ENCODE measurements at places on chromosomes 1 and 21.
A peak's percentile ranks its signal among the peaks of the same experiment; 100 is the strongest.

DNA sequence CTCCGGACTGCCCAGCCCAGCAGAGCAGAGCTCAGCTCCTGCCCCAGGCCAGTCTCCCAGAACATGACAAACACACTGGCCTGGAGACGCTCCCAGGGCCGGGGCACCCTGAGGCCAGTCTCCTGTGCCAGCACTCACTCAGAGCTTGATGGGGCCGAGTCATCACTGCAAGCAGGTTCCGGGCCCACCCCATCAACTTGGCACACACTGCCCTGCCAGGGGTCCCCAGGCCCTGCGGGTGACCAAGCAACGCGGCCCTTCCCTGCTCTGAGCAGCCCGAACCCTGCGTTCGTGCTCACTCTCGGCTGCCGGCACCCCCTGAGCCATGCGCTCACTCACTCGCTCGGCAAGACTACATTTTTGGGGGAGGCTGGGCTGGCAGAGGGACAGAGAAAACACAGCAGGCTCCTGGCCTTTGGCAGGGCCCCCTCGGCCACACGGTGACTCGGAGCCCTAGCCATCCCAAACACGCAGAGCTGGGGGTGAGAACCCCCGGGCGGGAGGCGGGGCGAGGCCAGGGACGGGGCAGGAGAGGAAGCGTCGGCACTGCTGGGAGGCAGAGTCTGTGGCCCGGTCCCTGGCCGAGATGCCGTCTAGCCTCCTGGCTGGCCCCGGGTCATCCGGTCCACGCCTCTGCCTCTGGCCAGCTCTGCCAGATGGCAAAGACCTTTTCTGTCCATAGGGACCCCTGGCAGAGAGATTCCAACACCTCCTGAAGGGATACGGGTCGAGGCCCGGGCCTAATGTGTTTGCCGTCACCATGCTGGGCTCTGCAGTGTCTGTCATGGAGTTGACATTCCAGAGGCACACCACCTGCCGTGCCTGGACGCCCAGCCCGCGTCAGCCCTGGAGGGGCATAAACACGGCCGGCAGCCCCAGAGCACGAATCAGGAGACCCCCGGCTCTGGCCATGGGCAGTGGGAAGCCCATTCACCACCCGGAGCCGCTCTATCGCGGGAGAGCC is 68.0 kb downstream of the MEGF6 start:
- DNase-seq: no peak

DNA sequence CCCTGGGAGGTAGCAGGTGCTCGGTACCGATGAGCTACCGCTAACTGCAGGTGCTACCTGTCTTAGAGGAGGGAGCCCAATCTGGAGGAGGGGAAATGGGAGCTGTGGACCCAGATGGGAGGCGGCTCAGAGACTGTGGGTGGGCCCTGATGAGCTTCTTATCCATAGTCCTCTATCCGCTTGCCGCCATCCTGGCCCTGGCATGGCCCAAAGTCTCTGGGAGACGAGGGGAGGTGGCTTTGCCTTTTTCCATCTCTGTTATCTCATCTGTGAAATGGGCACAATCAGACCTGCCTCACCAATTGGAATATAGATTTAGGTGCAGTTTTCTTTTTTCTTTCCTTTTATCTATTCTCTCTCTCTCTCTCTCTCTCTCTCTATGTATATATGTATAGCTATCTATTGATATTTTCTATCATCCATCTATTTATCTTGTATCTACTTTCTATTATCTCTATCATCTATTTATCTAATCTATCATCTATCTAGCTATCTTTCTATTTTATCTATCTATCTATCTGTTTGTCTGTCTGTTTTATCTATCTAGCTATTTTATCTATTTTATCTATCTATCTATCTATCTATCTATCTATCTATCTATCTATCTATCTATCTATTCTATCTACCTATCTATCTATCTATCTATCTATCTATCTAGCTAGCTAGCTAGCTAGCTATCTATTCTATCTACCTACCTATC is 16.5 kb downstream of the TNFRSF1B start:
- DNase-seq: no peak

GRCh38 chr1:93753791-93754763 is 72.4 kb upstream of the BCAR3 start:
- no peak for DNase-seq

GRCh38 chr1:112298558-112298957 is 97.5 kb upstream of the CTTNBP2NL start:
- peak; percentile 36 for DNase-seq

- DNase-seq: no peak
Measured at GRCh38 chr1:103448560-103448959, 76.9 kb upstream of the RNPC3 start.

DNA sequence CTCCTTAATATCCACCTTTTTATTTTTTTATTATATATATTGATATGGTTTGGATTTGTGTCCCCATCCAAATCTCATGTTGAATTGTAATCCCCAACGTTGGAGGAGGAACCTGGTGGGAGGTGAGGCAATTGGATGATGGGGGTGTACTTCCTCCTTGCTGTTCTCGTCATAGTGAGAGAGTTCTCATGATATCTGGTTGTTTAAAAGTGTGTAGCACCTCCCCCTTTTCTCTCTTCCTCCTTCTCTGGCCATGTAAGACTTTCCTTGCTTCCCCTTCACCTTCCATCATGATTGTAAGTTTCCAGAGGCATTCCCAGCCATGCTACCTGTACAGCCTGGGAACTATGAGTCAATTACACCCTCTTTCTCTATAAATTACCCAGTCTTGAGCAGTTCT is 22.7 kb upstream of the CCSAP start:
- DNase-seq: no peak

GRCh38 chr1:94257444-94257843 is 20.1 kb upstream of the ARHGAP29 start:
- DNase-seq: no peak

- no peak for DNase-seq
Measured at GRCh38 chr1:227744668-227745067, 9.4 kb downstream of the SNAP47 start.

DNA sequence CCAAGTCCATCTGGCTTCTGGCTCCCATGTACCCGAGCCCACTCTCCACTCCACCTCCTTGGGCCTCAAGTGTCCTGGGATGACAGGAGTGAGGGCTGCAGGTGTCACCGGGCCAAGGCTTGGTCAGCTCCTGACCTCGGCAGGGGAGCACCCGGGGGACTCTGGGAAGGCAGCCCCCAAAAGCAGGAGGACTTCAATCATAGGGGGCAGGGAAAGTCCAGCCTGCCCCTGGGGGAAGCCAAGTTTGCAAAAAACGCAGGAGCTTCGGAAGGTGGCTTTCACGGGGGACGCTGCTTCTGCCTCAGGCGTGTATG is 56.8 kb downstream of the KCNAB2 start:
- no peak for DNase-seq

DNA sequence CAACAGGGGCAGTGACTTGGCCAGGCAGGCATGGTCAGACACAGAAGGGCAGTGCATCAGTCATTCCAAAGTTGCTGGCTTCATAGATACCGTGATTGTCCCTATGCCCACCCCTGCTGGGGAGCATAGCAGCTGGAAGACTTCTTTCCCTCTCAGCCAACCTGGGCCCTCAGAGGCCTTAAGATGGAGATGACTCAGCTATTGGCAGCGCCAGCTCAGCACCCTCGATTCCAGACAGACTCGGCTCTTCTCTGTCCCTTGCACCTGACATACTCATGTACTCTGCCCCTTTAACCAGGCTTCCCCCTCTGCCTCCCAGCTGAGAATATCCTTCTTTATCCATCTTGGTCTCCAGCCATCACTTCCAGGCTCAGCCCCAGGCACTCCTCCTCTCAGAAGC is 16.8 kb downstream of the SLAMF8 start:
- no peak for DNase-seq

DNA sequence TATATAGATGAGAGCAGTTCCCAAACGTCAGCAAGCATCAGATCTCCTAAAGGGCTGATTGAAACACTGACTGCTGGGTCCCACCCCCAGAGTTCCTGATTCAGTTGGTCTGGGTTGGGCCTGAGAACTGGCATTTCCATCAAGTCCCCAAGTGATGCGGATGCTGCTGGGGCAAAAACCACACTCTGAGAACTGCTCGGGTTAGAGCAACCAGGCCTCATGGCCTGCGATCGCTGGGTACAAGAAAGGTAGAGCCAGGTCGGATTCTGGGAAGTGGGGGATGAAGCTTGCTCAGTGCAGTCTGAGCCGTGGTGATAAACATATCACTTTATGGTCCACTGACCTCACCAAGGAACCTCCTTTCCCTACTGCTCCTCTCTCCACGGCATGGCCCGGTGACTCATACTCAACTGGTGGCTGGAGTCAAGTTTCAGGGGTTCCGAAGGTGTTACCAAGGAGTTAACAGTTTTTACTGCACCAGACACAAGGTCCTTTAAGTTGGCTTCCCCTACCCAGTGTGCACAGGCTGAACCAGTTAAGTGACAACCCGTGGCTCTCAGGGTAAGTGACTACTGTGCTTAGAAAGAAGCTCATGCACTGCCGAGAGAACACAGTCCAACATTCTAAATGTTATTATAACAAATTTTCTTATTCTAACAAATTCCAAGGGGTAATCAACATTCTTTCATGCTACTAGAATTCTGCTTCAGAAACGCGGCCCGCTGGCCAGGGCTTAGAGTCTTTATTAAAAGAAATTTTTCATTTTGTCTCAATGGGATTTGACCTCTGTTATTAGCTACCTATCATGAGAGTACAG is 153.5 kb downstream of the TGFBR3 start:
- no peak for DNase-seq

DNA sequence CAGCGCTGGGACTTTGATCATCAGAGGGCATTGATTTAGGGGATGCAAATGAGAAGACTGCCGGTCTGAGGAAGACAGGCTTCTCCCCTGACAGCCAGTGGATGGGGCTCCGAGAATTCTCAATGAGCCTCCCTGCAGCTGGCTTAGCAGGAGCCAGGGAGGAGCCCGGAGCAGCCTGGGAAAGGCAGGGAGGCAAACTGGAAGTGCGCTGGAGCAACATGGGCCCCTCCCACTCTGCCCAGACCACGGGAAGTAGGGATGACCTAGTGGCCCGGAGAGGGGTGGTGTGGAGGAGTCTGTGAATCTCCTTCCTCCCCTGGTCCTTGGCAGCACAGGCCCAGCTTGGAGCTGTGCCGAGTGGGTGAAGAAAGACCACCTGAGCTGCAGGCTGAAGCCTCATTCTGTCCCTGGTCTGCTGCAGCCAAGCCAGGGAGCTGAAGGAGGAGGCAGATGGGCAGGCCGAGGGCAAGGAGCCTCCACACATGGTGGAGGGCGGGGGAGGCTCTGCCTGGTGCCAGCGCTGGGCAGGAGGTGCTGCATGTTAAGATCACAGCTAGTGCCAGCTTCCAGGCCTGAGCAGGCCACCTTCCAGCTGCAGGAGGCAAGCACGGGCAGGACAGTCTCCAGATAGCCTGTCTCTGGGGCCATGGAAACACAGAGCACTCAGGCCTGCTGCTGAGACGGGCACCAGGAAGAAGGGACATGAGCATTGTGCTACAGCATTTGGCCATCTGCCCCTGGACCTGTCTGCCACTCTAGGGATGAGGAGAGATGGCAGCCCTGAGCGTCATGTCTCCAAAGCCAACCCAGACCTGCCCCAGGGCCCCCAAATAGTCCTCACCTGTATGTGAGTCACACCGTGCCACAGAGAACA is 12.2 kb upstream of the CLSTN1 start:
- no peak for DNase-seq

DNA sequence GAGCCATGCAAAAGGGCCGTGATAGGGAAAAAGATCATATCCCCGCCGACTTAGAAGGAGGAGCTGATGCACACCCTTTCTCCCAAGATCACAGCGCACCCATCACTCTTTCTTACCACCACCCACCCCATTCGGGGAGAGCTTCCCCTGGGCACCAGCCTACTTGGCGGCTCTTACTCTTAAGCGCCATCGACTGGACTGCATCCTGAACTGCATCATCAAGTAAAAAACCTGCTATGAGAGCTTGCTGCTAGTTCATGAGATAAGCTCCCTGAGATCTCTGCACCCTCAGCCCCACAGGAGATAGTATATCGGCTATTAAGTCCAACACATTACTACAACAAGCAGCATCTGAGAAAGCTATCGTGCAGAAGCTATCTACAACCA is 125.1 kb downstream of the BARHL2 start:
- DNase-seq: no peak

DNA sequence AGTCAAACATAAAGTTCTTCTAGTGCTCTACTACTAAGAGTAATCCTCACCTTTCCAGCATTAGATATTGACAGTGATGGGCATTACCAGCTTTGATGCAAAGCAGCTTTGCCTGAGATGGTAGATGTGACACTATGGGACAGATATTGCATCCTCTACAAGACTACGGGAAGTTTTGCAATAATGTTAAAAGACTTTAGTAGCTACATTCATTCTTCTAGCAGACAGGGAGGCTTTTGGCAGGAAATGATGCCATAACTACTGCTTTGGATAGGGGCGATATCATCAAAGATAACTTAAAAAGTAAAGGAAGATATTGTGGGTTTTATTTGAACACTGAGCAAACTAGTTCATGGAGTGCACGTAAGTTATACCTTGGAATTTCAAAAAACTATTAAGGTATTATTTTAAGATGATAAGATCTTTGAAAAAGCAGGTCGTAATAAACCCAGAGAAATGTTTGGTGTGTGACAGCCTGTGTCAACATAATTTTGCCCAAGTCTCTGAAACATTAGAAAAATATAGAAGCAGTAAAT is 368.3 kb upstream of the TMPRSS15 start:
- DNase-seq: no peak

GRCh38 chr1:160837558-160838205 is 25.0 kb downstream of the CD244 start:
- peak; percentile 50 for DNase-seq

DNA sequence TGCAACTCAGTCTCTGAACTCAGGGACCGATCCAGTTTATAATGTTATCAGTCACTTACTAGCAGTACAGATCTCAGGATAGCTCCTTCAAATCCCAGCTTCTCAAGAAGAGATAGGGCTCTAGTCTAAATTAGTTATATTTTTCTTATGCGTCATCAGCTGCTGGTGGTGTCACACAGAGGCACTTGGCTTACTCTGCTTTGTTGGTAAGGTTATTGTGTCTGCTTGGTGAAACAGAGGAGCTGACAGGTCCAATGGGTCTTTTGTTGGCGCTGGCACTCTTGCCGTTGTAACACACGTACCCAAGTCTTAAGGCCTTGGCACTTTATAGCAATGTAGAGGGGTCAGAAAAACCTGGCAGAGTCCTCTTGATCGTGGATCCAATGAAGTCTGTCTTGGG is 12.2 kb downstream of the TOR1AIP2 start:
- DNase-seq: no peak

GRCh38 chr1:2233997-2234761 is 6.1 kb downstream of the SKI start:
- peak; percentile 79 for DNase-seq

DNA sequence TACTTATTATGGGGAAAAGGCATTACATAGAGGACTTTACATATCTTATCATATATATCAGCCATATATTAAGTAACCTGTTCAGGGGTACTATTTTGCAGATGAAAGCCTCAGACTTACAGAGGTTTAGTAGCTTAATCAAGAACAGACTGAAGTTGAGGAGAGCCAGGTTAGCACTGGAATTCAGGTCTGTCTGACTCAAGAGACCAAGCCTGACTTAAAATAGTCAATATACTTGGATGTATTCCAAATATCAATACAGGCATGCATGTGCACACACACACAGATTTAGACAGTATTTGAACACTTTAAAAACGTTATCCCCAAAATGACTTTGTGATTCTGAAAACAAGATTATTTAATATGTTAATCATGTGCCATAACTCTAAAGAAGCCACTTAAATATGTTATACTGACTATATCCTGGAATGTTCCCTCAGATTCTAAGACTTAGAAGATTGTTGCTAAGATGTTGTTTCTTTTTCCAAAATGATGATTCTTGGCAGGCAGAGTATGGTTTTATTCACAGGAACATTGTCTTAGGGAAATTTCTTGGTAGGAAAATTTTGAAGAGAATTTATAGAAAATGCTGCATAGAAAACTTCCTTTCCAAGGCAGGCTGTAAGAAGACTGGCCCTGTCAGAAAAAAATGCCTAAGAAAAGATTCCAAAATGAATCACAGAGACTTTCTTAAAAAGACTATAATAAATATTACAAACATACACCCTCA is 61.6 kb downstream of the ADAMTS1 start:
- DNase-seq: no peak

Data from GM19239 (cell line).